Bone marrow (tissue), 2 donors: ENCODE measurements at places on chromosomes 13 and 19.

DNA sequence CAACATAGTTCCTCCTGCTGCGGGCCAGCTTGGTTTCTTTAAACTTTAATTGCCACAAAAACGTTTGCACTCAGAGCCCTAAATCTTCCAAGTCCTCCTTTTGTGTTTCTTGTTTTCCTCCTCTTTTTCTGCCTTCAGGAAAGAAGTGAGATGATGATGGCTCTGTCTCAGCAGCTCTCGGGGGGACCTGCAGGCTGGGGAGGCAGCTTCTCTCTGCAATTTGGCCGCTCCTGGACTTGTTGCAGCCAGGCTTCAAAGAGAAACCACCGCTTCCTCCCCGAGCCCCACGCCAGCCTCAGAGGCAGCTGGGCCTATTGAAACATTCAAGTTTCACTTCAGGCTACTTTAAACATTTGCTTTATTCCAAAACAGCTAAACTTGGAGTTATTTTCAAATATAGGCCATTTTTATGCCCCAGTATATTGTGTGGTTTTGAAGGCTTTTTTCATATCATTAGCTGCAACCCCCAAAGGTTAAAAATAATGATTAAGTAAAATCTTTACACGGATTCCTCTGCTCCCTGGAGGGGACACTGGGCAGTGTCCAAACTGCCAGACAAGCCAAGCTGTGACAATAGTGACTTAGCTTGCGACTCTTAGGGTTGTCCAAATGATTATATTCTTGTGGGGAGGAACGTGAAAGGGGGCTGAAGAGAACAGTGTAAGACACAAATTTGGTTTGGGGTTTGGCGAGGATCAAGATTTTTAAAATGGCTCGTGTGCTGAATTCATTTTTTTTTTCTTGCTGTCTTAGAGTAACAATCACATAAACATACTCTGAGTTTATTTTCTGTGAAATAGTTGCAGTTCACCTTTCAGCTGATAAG lies 330.8 kb downstream of the DLEU7 start:
- DNase-seq = no peak

DNA sequence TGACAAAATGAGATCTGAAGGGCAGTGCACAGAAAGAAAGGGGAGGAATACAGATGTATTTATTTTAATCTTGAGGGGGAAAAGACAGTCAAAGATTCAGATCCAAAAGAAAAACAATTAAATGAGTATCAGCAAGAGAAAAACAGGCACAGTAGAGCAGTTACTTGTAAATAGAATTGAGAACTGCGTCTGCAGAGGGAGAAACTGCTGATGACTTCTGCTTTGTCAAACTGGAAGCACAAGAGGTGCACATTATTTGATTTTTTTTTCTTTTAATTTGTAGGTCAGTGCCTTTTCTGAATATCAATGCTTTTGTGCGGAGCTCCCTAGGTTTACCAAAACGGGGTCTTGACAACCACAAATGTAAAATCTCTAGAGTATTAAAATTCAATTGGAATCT lies 37.3 kb downstream of the EFNB2 start:
- DNase-seq = no peak

- no peak for DNase-seq
These were observed 699 bp downstream of the MEGF8 start for GRCh38 chr19:42325896-42326771.

GRCh38 chr13:76792731-76793347 lies 93.4 kb downstream of the KCTD12 start:
- DNase-seq = no peak

- peak; percentile 65 for DNase-seq
These were observed 8.1 kb downstream of the TIMM29 start for GRCh38 chr19:10936661-10937084.

DNA sequence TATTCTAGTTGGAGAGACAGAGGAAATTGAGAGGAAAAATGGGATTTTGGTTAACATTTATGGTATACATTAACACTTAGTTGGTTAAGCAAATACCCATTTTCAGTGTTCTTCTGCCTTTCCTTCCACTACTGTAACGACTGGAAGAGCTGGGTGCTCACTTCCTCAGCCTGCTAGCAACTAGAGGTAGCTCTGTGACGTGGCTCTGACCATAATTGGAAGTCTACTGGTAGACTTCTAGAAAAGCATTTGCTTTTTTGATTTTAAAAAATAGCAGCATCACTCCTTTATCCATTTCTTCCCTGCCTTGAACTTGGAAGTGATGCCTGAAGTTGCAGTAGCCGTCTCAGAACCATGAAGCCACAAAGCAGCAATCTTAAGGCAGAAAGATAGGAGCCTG lies 15.9 kb downstream of the NHLRC3 start:
- DNase-seq = no peak

- no peak for DNase-seq
These were observed 47.7 kb upstream of the UQCRFS1 start for GRCh38 chr19:29260477-29261317.

- no peak for DNase-seq
These were observed 262.8 kb upstream of the RFC3 start for GRCh38 chr13:33554919-33555791.

- no peak for DNase-seq
These were observed 23.6 kb downstream of the SOHLH2 start for GRCh38 chr13:36190771-36191170.

DNA sequence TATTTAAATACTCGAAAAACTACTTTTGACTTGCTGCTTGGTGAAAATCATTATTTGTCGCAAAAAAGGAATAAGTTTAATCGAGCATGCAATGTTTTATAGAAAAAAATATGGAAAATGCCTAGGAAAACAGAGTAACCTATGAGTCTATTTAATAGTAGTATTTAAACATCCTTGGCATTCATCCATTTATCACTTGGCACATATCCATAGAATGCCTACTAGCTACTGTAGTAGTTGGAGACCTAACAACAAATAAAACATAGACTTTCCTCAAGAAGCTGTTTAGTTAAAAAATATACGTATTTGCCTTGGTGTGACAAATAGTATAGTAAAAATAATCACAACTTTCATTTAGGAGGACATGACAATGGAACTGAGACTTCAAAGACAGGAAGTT lies 302.1 kb downstream of the DIAPH3 start:
- DNase-seq = no peak

- no peak for DNase-seq
These were observed 30.8 kb upstream of the RFC3 start for GRCh38 chr13:33787051-33787591.

GRCh38 chr13:44578067-44578400 lies 1.9 kb upstream of the TSC22D1 start:
- no peak for DNase-seq

GRCh38 chr19:11281356-11282049 lies 14.5 kb upstream of the TSPAN16 start:
- no peak for DNase-seq

- no peak for DNase-seq
These were observed 121.5 kb downstream of the LHFPL6 start for GRCh38 chr13:39481491-39481890.

GRCh38 chr19:17526922-17527321 lies 15.5 kb downstream of the PGLS start:
- DNase-seq = no peak

- DNase-seq = no peak
These were observed 53.8 kb downstream of the SLC6A16 start for GRCh38 chr19:49271080-49271753.

DNA sequence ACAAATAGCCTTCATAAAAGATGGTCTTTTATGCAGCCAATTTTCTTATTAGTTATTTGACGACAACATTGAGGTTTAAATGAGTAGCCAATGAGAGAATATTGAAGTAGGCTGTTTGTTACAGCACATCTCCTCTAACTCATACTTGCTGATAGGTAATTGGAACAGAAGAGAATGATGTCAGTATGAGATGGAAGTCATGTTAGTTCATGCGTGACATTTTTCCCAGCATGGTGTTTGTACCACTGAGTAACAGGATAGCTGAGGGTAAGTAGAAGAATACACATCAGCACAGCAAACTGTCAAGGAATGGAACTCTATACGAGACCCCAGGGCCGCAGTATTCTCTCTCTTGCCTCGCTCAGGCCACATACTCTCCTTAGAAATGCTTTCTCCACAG lies 37.2 kb downstream of the COL4A2 start:
- no peak for DNase-seq

GRCh38 chr19:29006057-29006735 lies 206.8 kb downstream of the UQCRFS1 start:
- DNase-seq = no peak

- DNase-seq = no peak
These were observed 73.4 kb downstream of the COL4A2 start for GRCh38 chr13:110380359-110381028.

GRCh38 chr19:53196777-53197396 lies 3.7 kb upstream of the ZNF665 start:
- peak; percentile 94 for DNase-seq

- no peak for DNase-seq
These were observed 3.6 kb downstream of the GJA3 start for GRCh38 chr13:20157151-20157796.

DNA sequence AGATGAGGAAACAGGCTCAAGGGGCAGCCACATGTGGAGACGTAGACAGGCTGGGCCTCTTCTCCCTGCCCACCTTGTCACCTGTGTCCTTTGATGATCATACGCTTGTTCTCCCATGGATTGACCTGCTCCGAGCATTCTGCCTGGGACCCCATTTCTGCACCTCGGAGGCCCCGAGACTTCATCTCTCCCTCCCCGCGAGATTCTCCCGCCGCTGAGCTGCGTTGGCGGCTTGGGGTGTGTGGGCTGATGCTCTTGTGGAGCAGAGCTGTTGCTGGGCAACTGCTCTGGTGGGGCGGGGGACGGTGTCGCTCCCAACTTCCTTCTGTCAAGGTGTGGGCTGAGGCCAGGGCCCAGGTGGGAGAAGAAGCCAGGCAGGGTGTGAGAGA lies 22.1 kb downstream of the MAST3 start:
- DNase-seq = no peak

DNA sequence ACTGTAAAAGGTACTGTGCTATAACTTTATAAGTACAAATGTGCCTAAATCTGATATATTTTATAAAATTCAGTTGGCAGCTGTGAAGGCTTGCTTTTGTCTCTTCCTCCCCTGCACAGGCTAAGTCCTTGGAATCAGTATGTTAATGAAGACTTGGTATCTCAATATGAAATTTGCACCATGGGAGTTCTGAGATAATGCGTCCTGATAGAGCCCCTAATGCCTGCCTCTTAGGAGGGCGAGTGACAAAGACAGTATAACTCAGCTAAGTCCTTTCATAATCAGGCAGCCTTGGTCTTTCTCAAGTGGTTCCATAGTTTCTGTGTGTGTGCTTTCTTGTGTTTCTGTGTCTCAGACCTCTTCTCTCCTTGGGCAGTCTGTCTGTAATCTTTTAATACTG lies 14.7 kb downstream of the LRCH1 start:
- no peak for DNase-seq

GRCh38 chr19:591099-591958 lies 1.6 kb downstream of the HCN2 start:
- DNase-seq = no peak

DNA sequence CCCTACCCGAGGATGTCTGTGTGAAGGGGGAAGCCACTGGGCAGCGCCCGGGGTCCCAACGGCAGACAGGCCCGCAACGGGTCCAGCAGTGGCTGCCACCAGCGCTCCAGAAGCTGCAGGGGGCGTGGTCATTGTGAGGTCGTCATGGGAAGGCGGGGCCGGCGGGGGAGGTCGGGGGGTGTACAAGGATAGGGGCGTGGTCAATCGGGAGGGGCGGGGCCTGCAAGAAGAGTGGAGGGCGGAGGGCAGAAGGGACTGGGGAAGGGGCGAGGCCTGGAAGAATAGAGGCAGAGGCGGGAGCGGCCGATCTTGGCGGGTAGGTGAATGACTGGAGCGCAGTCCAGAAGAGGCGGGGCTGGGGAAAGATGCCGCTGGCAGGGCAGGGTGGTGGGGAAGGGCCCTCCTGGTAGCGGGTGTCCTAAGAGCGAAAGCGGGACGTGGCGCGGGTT lies 4.4 kb downstream of the FUZ start:
- DNase-seq = peak; percentile 62

- DNase-seq = no peak
These were observed 6.0 kb downstream of the RNASEH2B start for GRCh38 chr13:50915565-50915964.

- no peak for DNase-seq
These were observed 225.0 kb downstream of the FGF14 start for GRCh38 chr13:102176846-102177245.

DNA sequence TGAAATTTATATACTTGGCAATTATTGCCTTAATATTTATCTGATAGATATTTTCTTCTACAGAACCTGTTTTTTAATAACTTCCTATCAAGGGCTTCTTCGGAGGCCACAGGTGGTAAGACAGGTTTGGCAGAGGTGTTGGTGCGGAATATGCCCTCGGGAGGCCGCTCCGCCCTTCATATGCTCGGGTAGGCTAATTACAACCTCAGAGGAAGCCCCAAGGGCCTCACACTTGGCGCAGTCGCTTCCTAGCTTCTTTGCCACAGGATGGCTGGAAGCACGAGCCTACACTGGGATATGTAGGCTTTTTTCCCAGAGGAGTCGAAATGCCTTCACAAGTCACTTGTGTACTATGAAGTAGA lies 68.8 kb downstream of the LMO7 start:
- no peak for DNase-seq

- no peak for DNase-seq
These were observed 1233.7 kb downstream of the PCDH17 start for GRCh38 chr13:58865286-58865685.

- DNase-seq = no peak
These were observed 141.6 kb downstream of the KDM4B start for GRCh38 chr19:5110546-5110945.

GRCh38 chr13:30551189-30551588 lies 66.5 kb upstream of the USPL1 start:
- no peak for DNase-seq

DNA sequence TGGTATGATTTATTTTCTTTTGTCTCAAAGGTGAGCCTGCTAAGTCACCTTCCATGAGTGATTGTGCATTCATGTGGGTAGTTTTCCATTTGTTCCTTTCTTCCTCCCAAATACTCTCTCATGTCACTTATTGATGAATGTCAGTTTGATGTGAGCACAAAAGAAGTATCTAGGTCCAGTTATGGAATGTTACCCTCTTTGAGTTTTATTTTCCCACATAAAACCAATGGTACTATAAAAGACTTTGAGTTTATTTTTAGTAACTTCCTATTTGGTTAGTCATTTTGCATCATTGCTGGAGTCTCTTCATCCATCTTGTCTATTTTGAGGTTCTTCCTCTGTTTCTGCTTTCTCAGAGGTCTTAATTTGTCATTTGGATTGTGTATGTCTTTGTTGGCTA lies 321.3 kb downstream of the GPC6 start:
- no peak for DNase-seq

DNA sequence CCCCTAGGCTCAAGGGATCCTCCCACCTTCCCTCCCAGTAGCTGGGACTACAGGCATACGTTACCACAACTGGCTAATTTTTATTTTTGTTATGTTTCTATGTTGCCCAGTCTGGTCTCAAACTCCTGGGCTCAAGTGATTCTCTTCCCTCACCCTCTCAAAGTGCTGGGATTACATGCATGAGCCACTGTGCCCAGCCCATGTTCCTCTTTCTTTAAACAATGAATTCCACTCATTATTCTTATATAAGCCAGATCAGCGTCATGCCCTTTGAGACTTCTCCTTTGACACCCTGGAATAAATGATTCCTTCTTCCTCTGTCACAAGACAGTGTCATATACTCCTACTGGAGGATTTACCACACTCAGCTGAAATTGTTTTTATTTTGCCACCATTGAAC lies 519.9 kb upstream of the SPRY2 start:
- DNase-seq = no peak
